ENCODE measurements at places on chromosomes 11 and 22.

GRCh38 chr11:125777309-125777708 is 1.3 kb downstream of the PATE2 start:
- no peak for DNase-seq

DNA sequence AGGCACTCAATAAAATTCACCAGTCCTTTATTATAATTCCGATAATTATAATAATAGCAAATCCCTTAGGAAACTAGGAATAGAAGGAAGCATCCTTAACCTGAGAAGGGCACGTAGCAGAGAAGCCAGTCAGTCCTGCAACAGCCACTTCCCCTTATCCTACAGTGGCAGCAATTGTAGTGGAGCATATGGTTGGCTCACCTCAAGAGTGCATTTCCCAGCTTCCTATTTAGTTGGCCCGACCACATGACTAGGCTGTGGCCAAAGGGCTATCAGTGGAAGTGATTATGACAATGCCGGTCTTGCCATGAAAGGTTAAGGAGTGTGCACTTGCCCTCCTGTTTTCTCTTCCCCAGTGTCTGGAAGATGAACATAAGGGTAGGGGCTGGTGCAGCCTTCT is 27.0 kb downstream of the TESMIN start:
- no peak for DNase-seq

DNA sequence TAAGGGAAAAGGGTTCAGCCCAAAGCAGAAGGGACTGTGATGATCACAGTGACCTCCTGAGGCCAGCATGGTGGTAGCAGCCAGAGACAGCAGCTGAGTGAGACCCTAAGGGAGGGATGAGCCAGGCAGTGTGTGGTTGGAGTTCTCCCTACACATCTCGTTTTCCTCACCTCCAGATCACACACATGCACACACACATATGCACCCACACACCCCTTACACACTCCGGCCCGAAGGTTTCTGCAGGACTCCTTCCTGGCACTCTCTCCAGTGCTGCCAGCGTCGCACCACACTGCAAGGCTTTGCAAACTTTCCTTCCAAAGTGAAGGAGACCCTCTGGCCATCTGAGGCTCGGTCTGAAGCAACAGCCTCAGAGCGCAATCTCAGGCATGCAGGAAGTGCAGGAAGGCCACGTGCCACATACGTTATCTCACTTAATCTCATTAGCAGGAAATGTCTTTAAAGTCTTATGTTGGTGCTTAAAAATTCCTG is 26.9 kb upstream of the TP53I11 start:
- DNase-seq = no peak

DNA sequence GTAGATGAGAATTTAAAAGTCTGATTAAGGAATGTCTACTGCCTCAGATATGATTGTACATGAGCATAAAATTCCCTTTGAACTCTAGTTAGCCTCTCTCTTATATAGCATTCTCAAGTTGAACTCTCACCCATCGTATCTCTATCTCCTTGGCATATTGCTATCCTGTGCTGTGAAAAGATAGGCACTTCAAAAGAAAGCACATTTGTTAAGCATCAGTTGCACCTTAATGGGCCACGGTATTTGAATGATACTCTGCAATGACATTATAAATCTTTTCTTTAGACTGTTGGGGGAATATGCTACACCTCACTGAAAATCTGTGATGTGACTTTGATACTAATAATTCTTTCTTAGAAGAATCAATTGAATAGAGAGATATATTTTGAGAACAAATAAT is 570.7 kb downstream of the JRKL start:
- DNase-seq = no peak

- DNase-seq = no peak
Observed at GRCh38 chr11:61447601-61448551, 18.0 kb downstream of the SDHAF2 start.

DNA sequence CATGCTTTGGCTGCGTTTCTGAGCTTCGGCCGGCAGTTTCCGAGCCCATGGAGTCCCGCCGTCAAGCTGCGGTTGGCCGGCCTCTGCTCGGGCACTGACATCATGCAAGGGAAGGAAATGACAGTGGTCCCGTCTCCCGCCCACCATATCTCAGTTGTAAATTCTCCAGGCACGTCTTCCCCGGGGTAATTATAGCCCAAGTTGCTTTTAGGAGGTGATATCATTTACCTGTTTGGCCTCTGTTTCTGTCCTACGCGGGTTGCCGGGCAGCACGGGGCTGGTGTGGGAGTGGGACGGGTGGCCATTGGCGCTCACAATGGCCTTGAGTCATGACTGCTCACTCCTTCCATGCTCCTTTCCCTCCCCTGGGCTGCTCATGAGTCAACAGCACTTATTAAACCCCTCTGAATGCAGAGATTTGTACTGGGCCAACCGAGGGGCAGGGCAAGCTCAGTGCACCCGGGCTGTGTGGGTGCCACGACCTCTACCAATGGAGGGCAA is 4.2 kb upstream of the ANO1 start:
- DNase-seq = no peak

GRCh38 chr11:71329165-71329510 is 76.8 kb upstream of the SHANK2 start:
- DNase-seq = no peak

GRCh38 chr11:49995565-49995964 is 13.2 kb upstream of the OR4C12 start:
- peak; percentile 3 for DNase-seq

- no peak for DNase-seq
Observed at GRCh38 chr11:15176646-15177163, 62.0 kb downstream of the INSC start.

- DNase-seq = no peak
Observed at GRCh38 chr22:27195094-27195493, 537.7 kb downstream of the MIAT start.

- DNase-seq = no peak
Observed at GRCh38 chr22:37184816-37185541, 3.1 kb downstream of the C1QTNF6 start.

DNA sequence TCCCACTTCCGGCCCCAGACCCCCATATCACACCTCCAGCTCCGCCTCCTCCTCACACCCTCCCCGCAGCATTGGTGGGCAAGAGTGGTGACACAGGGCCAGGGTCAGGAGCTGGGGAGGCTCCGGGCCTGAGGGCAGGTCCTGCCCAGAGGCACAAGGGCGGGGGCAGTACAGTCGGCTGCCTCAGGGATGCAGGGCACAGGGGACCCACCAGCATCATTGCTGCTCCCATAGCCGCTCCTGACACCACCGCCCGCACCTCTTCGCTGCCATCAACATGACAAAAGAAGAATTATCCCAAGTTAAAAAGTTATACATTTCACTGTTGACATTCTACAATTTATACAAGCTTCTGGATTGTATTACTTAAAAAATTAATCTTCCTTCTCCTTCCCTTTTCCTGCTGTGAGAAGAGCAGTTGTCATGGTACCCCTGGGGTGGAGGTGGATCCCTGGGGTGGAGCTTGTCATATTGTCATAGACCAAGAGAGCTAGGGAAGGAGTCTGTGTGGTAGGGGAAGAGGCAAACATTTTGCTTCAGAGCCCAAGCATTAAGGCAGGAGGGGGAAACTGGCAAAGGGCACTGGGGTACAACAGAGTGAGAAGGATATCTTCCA is 4.1 kb downstream of the SBF2 start:
- DNase-seq = no peak

- no peak for DNase-seq
Observed at GRCh38 chr11:57647960-57648800, 1.5 kb downstream of the YPEL4 start.

DNA sequence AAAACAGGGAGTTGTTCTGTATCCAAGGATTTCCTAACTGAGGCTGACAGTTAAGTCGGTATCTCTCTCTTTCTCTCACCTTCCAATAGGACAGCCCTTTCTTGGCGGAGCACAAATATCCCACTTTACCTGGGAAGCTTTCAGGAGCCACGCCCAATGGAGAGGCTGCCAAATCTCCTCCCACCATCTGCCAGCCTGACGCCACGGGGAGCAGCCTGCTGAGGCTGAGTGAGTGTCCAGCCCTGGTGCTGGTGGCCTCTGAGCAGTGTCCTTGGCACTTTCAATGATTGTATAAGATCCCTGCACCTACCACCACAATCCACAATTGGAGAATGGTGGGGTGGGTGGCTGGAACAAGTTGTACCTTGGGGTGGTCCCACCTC is 33.7 kb downstream of the CYB5R2 start:
- DNase-seq = no peak

GRCh38 chr11:64569300-64569970 is 21.6 kb upstream of the SLC22A12 start:
- no peak for DNase-seq

GRCh38 chr11:119671561-119672015 is 57.4 kb downstream of the NECTIN1 start:
- DNase-seq = no peak

- DNase-seq = no peak
Observed at GRCh38 chr11:90284171-90284570, 61.3 kb upstream of the CHORDC1 start.

DNA sequence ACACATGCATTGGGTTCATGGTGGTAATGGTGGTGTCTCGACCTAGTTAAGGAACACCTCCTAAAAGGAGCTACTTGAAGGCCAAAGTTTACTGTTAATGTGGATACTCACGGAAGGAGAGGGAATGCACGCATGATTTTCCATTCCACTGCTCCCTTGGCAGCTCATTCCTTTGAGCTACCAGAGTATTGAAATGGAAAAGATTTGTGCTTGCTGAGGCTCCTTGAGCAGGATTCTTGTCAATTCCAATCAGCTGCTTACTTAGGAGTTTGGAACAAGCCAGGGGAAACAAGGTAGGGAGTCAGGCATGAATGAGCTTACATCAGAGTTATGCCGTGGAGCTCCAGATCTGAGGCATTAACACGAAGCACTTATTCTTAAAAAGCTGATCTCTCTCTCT is 108.8 kb downstream of the GRIA4 start:
- no peak for DNase-seq

GRCh38 chr22:44697423-44698141 is 4.4 kb upstream of the PRR5 start:
- peak; percentile 85 for DNase-seq

DNA sequence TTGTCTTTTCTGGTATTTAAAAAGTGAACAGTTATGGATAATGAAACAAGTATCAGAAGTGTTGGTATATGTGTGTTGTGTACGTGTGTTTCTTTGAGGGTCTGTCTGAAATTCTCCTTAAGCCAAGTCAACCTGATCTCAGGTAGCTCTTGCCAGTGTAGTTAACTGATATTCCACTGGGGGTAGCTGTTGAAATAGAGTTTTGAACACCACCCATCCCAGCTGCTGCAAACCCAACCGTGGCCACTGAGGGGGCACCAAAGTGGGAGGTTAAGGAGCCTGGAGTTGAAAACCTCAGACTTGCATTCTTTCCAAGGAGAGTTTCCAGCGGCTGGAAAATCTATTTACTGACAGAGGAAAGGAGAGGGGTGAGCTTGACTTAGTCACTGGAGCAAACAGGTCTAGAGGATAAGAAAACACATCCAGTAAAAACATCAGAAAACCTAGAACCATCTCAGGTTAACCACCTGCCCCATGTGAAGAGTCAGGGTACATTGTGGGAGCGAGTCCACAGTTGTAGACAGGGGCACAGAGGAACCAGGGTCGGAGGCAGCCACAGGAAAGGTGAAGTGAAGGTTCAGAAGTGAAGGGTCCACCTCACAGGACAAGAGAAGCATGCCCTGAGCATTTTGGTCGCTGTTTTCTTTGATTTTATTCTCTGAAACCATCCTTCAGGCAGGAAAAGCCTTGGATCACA is 8.8 kb upstream of the CUL5 start:
- no peak for DNase-seq

GRCh38 chr11:71200172-71200716 is 52.1 kb downstream of the SHANK2 start:
- DNase-seq = no peak

DNA sequence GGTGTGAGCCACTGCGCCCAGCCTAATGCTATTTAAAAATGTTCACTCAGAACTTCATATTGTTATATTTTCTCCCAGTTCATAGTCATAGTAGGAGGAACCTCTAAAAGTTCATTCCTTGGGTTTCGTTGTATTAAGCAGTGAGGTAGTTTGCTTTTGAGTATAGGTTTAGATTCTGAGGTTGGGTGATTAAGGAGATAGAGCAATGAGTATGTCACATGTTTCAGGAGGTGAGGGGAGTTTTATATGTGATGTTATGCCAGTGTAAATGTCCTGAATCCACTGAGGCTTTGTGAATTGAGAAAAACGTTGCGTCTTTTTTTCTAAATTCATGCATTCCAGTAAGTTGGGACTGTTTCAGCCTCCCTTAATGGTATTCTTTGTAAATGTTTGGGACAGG is 4.2 kb downstream of the UBE2L3 start:
- DNase-seq = no peak

GRCh38 chr11:78009062-78009461 is 14.0 kb downstream of the KCTD14 start:
- DNase-seq = no peak

- no peak for DNase-seq
Observed at GRCh38 chr11:47408598-47409439, 429 bp downstream of the SLC39A13 start.

GRCh38 chr11:121110871-121111724 is 10.1 kb downstream of the TECTA start:
- DNase-seq = no peak

DNA sequence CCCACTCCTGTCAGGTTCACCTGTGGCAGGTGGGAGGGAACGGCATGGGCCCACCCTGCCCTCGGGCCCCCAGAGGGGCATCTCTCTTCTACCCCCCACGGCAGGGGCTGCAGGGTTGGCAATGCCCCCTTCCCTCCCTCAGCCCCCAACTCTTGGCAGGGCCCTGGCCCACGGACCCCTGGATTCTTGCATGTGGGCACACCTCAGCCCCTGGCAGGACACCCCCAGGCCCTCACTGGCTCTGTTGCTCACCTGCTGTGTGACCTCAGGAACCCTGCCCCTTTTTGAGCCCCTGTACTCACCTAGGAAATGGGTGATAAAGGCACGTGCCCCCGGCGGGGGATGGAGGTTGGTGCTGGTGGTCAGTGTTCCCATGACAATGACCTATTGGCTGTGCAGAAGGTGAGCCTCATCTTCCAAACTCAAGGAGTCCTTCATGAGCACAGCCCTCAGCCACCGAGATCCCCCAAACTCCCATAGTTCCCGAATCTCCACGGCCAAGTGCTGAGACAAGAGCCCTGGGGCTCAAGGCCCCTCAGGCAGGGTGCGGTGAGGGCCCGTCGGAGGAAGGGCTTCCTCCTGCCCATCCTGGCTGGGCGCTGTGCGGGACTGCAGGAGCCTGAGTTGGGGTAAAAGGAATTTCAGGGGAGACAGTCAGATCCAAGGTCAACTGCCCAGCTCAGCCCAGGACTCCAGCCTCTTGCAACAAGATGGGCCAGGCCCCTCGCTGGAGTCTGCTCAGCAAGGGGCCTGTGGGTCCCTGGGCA is 198.2 kb downstream of the IGLL1 start:
- DNase-seq = no peak

DNA sequence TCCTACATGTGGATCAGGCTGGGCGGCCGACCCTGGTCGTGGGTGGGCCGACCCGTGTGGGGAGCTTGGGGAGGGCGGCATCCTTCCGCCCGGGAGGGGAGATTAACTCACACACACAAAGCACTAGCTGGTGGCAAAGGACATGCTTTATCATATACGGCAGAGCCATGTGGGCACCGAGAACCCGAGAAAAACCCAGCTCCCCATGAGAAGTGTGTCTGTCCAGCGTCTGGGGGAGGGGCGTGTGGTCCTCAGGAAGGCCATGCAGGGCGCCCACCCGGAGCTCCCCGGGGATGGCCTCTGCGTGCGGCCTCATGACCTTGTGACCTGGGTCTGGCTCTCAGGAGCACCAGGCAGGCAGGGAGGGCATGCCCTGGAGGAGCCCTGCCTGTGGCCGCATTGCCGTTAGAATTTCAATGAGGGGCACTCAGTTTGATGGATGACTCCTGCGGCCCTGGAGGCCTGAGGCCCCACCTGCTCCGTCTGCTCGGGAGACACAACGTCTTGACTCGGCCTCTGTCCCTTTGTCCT is 39.4 kb upstream of the TOLLIP start:
- DNase-seq = no peak

- no peak for DNase-seq
Observed at GRCh38 chr11:7528514-7529049, 14.8 kb downstream of the PPFIBP2 start.
